CD4-positive, alpha-beta T cell (primary cell): ENCODE measurements at places on chromosomes 7 and 10.
A peak's percentile ranks its signal among the peaks of the same experiment; 100 is the strongest.

DNA sequence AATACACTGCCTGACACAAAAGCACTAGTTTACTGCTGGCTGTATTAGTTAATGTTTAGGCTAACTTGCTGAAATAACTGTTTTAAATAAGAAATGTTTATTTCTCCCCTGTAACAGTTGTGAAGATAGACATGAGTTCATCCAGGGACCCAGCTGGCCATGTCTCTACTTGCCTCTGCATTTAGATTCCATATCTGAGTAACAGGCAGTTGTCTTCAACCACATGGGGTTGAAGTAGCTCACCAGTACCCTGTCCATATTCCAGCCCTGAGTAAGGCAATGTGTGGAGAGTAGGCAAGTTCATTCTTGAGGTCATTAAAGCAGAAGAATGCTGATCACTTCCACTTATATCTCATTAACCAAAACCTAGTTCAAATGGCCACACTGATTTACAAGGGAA lies 31.1 kb upstream of the RSBN1L start:
- DNase-seq = no peak

DNA sequence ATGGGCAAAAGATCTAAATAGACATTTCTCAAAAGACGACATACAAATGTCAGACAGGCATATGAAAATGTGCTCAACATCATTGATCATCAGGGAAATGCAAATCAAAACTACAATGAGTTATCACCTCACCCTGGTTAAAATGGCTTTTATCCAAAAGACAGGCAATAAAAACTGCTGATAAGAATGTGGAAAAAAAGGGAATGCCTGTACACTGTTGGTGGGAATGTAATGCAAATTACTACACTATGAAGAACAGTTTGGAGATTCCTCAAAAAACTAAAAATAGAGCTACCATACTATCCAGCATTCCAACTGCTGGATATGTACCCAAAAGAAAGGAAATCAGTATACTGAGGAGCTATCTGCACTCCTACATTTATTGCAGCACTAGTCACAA lies 18.0 kb downstream of the GSDME start:
- no peak for DNase-seq

- DNase-seq = no peak
These were observed 51.5 kb downstream of the DNAJB6 start for GRCh38 chr7:157388301-157388700.

DNA sequence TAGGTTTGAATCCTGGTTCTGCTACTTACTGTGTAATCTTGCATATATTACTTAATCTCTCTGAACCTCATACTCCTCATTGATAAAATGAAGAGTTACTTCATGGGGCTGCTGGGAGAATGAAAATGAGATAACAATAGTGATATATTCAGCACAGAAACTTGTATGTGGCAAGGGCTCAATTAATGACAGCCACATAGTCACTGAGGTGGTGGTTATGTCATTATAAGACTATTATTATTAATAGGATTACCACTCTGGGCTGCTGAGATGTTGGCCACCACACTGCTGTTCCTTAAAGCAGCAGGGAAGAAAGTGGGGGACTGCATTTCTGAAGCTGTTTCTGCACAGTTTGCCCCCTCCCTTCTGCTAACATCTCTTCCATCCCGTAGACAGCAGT lies 100.4 kb upstream of the PDLIM1 start:
- DNase-seq = no peak

DNA sequence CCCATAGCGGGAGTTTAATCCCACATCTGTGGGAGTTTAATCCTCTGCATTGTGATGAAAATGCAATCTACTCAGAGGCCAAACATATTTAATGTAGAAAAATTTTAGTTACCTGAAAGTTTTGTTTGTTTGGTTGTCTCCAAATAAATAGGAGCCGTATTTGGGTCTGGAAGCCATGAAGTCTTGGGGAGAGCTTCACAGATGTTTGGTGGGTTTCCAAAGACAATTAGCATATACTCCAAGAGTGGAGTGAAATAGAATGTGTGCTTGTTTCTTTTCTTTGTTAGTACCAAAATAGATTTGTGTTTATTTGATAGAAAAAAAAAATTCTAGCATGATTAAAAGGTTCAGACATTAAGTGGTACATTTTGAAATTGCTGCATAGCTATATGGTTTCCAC lies 50.9 kb downstream of the ANK3 start:
- DNase-seq = no peak

GRCh38 chr7:42831718-42832522 lies 80.0 kb downstream of the C7orf25 start:
- no peak for DNase-seq

DNA sequence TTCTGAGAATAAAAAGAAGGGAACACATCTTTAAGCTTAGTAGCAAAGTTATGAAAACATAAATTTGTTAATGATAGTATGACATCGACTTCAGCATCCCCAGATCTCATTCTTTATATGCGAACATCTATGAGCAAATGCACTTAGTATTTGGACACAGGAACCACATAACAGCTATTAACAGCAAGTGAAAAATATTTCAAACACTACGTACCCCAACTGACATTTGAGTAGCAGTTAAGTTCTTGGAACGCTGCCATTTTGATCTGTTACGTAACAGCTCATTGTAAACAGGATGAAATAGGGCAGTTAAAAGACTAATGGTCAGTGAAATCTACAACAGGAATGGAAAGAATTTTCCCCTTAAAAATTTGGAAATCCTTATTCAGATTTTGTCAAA lies 428.9 kb downstream of the TNS3 start:
- no peak for DNase-seq

- DNase-seq = no peak
These were observed 22.8 kb downstream of the DNAJC1 start for GRCh38 chr10:21980691-21981090.

- DNase-seq = no peak
These were observed 25.1 kb downstream of the CASP7 start for GRCh38 chr10:113704637-113705343.

GRCh38 chr7:7327423-7327822 lies 145.1 kb downstream of the C1GALT1 start:
- DNase-seq = no peak

DNA sequence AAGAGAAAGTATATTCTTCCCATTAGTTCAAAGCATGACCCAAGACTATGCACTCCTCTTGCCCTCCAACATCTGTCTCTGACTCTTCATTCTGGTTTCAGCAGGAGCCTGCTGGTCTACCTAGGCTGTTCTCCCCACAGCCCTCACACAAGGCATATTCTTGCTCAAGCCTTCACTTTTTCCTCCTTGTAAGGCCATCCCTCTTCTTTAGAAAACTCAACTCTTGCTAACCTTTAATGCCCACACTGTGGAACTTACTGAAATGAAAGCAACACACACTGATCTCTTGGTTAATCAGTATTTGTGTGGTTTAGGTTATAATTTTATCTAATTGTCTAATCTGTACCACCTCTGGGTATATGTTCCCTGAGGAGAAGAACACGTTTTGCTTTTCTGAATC lies 75.8 kb downstream of the PRKCQ start:
- no peak for DNase-seq

DNA sequence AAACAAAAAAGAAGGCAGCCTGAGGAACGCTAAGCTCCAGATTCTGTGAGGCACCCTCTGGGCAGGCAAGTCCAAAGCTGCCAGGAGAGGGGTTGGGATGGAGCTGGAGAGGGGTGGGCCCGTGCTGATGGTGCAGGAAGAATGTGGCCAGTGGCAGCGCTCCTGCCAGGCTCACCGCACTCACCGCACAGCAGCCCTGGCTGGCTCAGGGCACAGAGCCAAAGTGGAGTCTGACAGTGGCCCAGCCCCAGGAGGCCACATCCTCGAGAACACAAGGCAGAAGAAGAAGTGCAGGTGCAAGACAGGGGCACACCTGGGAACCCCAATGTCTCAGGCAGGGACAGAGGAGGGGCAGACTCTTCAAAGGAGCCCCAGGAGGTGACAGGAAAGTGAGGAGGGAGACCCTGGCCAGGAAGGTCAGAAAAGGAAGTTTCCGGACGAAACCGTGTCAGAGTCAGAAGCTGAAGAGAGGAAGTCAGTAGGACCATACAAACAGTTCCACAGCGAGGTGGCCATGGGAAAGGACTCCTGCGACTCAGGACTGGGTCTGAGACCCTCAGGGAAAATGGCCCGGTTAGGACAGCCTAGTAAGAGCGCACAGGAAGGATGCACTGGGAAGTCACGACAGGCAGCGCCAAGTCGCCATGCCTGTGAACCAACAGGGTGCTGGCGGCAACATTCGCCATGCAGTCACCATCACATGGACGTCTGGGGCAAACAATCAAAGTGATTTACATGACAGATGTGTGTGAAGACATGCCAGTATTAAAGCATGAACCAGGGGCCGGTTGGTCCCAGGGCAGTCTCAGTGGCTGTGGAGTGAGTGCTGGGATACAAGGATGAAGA lies 54.4 kb downstream of the COBL start:
- DNase-seq = no peak

DNA sequence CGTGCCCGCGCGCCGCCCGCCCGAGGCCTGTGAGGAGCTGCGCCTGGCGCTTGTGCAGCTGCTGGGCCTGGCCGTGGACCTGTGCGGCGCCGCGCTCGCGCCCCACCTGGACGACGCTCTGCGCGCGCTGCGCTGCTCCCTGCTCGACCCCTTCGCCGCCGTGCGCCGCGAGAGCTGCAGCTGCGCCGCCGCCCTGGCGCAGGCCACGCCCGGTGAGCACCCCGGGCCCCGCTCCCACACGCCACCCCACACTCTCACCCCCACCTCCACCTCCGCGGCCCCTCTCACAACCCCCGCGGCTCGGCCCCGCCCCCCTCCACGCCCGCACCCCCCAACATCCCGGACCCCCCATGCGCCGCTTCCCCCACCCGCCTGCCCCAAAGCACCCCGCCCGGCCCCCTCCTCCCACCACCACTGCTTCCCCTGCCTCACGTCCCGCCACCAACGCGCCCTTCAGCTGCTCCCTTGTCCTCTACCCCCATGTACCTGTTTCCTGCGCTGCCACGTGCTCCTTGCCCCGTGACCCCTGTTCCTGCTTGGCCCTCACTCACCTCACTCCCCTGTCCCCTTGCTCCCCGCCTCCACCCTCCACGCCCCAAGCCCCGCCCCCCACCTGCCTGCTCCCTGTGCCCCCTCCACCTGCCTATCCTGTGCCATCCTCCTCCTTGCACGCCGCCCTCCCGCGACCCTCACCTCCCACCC lies at the start of gene PRKAR1B:
TSS of gene PRKAR1B (minus strand) at position 178 of the 702 bp plus-strand sequence. CDS start 15,776 bp downstream, outside the sequence.
- peak; percentile 28 for DNase-seq

GRCh38 chr7:94590526-94591162 lies 65.3 kb downstream of the SGCE start:
- no peak for DNase-seq

DNA sequence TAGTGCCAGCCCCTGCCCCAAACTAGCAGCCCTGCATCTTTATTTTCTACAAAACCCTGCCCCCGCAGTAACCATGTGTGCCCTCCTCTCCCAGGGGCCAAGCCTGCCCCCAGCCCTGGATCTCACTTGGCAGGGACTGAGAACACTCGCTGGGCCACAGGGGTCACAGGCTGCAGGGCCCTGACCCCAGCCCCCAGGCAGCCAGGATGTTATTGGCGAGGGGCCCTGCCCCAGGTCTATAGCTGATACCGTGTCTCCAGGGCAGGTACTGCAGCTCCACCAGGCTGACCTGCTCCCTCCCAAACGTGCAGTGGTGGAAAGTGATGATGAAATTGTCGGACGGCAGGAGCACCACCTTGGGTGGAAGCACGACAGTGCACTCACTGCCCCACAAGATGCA lies 35.9 kb upstream of the TUBB8 start:
- no peak for DNase-seq
